Omental fat pad (tissue), 4 donors: ENCODE measurements at places on chromosomes 6 and 20.

- DNase-seq = no peak
Observed at GRCh38 chr6:1420382-1420781, 31.0 kb downstream of the FOXF2 start.

- DNase-seq = no peak
Observed at GRCh38 chr6:30686009-30686907, at the start of gene PPP1R18. TSS of gene PPP1R18 (minus strand) at chr6:30686645. CDS start at chr6:30686018, 627 bp downstream.

GRCh38 chr20:44609006-44609515, 26.7 kb downstream of the PKIG start:
- no peak for DNase-seq

DNA sequence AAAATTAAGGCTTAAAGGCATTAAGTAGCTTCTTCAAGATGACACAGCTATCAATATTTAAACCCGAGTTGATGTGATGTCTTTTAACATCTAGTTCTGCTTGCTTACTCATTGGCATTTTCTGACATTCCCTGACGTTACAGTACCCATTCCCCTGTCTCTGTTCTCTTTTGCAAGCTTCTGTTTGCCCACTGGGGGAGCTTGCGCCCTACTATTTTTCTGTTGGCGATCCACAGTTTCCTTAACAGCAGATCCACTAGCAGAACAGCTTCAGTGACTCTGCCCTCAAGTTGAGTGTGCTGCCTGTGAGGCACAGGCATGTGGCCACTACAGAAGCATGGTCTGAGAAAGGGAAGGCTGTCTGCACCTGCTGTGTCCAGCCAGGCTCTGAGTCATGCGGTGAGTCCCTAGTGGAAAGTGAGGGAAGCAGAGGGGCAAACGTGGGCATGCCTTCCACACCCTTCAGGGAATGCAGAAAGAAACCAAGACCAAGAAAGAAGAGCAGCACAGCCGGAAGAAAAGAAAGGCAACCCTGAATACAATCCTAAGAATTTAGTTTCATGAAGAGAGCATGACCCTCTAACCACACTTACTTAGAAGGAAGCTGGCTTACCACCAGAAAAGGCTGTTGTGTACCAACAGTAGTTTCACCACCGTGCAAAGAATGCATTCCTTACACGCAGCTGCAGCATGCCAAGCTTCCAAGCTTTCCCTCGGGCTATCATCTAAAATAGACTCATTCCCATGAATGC, 97.7 kb upstream of the VGLL2 start:
- DNase-seq = no peak

DNA sequence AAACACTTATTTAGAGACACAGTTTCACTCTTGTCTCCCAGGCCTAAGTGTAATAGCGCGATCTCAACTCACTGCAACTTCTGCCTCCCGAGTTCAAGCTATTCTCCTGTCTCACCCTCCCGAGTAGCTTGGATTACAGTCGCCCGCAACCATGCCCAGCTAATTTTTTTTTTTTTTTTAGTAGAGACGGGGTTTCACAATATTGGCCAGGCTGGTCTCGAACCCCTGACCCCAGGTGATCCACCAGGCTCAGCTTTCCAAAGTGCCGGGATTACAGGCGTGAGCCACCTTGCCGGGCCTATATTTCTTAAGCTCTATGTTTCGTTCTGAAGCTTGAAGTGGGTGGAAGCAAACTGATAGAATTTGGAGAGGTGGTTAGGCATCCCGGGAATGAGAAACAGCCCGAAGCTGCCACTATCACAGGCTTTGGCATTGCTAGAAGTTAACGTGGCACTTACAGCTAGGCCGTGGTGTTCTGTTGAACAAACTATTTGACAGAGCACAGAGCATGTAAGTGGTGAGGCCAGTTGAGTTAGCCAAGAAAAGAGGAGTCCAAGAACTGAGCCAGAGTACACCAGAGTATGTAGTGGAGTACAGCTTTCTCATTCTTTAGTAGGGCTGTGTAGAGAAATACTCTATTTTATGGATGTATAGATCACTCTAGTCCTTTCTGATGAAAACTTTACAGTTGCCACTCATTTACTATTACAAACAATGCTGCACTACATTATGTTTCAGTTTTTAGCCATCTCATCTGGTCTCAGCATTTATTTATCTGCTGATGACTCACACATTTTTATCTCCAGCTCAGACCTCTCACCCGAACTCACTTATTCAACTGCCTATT, 62.0 kb upstream of the HFE start:
- DNase-seq = no peak

DNA sequence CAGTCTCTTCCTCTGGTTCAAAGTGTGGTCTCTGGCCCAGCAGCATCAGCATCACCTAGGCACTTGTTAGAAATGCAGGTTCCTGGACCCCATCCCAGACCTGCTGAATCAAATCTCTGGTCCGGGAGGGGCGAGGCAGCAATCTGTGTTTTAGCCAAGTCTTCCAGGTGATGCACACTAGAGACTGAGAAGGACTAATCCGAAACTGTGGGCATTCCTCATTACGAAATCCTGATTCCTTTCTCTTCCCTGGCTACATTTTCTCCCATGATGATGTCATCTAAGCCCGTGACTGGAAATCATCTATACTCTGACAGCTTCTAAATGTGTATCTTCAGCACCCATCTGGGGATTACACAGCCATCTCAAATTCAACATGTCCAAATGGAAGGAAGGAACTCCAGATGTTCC, 39.7 kb upstream of the PRND start:
- no peak for DNase-seq
